ENCODE measurements at places on chromosomes 5 and 9. TPM values are rescaled to one million over a fixed set of nuclear protein-coding genes. Genes with fewer than 3 reads are reported as not detected.

The ACTBL2 gene
- 0.17 TPM for total RNA-seq

The ROPN1L gene
- total RNA-seq: 0.68 TPM

The CARTPT gene
- total RNA-seq: not detected

The PCA3 gene
- total RNA-seq: under 0.01 TPM

The SPATA6L gene
- total RNA-seq: 2.7 TPM

The SCGB3A1 gene
- total RNA-seq: 0.85 TPM

The NPR3 gene
- total RNA-seq: 0.65 TPM

The ACOT12 gene
- total RNA-seq: not detected

The SPATA31C2 gene
- total RNA-seq: not detected

The C9orf50 gene
- not detected for total RNA-seq

The GPR150 gene
- total RNA-seq: 0.05 TPM

The PRLR gene
- total RNA-seq: not detected

The DNAH5 gene
- total RNA-seq: 0.17 TPM

The MVB12B gene
- 18.4 TPM for total RNA-seq

The FOXD4L4 gene
- 0.17 TPM for total RNA-seq
